ENCODE measurements at places on chromosomes 4 and X.

DNA sequence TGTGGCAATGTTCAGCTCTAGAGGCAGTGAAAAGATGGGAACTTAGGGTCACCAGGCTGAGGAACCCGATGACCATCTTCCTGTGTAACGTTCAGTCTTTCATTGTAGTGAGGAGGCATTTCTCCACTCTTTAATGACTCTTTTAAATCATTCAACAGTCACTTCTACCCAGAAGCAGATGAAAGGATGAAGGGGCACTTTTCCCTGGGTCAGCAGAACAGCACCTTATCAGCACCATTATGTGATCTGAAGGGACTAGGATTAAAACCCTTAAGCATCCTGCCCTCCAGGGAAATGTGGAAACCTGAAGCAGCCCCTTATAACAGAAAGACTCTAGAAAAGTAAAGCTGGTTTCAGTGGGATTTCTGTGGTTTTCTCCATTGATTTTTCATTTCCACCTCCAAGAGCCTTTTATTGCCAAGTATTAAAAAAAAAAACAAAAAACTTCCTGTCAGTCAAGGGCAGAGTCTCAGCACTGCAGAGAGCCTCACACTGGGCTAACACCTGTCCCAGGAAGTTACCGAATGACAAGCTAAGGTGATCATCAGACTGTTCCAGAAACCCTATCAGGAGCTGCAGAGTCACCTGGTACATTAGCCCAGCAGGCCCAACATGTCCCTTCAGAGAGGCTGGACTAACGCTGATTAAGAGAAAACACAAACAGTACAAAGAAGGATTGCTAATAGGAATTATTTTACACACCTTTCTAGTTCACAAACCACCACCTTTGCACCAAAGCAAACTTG lies 185.9 kb downstream of the SHROOM3 start:
- DNase-seq: no peak

DNA sequence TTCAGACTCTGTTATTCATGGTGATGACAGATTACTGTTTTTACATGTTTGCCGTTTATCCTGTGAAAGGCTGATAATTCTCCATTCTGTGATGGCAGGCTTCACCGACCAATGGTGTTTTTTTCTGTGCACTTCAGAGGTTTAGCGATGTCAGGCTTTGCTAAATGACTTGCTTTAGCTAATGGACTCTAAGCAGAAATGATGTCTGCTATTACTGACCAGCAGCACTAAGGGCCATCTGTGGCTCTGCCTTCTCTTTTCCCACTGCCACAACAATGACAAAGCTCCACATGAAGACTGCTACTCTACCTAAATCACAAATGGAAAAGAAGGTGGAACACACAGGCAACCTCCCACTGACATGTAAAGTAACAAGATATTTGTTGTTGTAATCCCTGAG lies 68.4 kb upstream of the ALB start:
- no peak for DNase-seq

DNA sequence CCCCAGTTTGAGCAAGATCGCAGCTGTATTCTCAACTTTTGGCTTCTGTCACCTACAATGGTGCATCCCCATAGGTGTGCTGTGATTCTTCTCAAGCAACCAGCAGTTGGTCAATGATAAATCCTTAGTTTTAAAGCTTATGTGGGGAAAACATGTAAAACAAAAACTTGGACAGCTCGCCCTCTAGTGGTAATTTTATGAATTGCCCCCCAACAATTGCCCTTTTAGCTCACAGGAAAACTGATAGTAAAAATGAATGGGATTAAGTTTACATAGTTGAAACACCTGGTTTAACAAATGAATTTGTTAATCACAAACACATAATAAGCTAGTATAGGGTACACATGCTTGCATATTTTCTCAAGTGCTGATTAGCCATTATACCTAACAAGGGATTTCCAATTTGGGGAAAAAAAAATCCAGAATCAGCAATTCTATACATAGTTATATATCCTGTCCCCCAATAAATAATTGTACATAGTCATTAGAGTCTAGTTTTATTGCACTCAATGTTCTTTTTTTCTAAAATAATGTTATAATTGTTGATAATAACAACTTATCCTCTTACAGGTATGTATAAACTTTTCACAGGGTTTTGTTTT lies 30.1 kb downstream of the TEX13A start:
- DNase-seq: no peak

DNA sequence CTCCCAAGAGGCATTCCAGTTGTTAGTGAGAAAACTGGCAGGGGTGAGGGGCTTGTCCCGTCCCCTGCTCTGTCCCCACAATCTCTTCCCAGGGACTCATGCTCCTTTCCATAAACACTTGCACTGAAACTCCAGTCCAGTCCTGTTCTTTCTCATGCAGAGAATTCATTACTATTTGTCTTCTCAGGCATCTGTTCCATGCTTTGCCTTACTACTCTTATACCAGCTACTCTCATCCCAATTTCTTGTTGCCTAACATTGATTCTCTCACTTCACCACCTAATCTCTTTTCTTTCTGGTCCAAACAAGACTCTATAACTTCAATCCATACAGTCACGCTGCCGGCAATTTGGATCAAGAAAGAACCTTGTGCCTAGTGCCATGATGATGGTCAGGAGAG lies 97.1 kb upstream of the VEGFC start:
- DNase-seq: no peak

- DNase-seq: no peak
Measured at GRCh38 chrX:138709886-138710791, 1.4 kb downstream of the FGF13 start.

DNA sequence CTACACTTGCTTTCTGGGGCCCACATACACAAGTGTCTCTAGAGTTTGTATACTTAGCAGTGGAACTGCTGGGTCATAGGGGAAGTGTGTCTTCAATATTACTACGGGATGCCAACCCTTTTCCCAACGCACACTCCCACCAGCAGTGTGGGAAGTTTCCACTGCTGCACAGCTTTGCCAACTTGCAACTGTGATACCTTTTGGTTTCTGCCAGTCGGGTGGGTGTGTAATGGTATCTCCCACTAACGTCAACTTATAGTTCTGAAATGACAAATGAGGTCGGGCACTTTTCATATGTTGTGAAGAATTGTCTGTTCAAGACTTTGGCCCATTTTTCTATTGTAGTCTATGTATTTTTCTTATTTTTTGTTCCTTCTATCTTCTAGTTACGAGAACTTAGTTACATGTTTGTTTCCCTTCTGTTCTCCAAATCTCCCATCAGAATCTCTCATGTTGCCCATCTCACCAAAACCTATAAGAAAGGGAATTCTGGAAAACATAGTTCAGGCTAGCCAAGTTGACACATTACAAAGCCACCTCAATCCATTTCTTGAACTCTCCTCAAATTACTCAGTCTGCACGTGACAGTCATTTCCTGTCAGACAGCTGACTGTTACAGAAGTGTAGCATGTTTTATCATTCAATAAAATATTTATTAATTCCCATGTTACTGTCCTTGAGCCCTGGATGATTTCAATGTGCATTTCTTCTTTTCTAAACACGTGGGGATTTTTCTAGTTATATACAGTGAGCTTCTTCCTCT lies 30.7 kb downstream of the PNMA6E start:
- no peak for DNase-seq

- DNase-seq: no peak
Measured at GRCh38 chr4:51884606-51885005, 41.7 kb downstream of the DCUN1D4 start.

DNA sequence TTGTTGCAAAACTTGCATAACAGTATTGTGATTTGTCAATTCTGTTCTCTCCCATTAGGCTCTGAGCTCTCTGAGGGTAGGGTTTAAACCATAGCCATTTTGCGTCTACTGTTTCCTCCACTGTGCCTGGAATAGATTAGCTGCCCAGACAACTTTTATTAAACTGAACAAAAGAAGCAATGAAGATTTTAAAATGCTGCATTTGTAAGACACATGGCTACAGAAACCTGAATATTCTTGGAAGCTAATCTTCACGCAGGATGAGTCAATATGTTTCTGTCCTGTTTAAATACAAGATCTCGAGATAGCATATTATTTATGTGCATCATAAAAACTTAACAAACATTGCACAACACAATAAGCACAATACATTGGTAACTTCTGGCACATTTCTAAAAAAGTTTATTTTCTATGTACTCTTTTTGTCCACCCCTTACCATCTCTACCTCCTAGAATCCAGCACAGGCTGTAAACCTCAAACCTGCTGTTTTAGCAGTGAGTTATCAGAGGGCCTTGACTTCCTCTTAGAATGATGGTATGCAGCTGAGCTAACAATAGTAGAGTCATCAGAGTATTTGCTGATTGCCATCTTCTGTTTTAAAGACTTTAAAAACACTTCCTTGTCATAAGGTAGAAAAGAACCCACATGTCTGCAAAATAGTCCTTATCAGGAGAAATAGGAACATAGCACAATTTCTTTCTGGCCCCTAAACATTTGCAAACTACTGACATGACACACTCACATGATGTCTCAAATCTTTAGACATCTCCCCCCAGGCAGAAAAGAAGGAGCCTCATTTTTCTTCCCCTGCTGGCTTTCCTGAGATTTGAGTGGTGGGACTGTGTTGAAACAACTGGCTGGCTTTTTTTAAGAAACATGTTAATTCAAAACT lies 10.6 kb upstream of the CCNG2 start:
- no peak for DNase-seq

GRCh38 chr4:177099211-177099610 lies 210.5 kb upstream of the NEIL3 start:
- no peak for DNase-seq

GRCh38 chr4:166012129-166013030 lies 139.3 kb downstream of the TLL1 start:
- no peak for DNase-seq

Measured in NCI-H1436 (cell line).